ENCODE measurements at places on chromosomes 6 and 20. TPM values are rescaled to one million over a fixed set of nuclear protein-coding genes. Genes with fewer than 3 reads are reported as not detected.
A peak's percentile ranks its signal among the peaks of the same experiment; 100 is the strongest.

The RHAG gene
- 1.2 TPM for polyA plus RNA-seq

The KCNK16 gene
- polyA plus RNA-seq, result not detected

- no peak for DNase-seq
These were observed 82.2 kb downstream of the CDYL start for GRCh38 chr6:4858194-4859015.

GRCh38 chr6:150767571-150768018 lies 97.9 kb upstream of the MTHFD1L start:
- DNase-seq, result no peak

The RAB44 gene
- polyA plus RNA-seq, result not detected

DNA sequence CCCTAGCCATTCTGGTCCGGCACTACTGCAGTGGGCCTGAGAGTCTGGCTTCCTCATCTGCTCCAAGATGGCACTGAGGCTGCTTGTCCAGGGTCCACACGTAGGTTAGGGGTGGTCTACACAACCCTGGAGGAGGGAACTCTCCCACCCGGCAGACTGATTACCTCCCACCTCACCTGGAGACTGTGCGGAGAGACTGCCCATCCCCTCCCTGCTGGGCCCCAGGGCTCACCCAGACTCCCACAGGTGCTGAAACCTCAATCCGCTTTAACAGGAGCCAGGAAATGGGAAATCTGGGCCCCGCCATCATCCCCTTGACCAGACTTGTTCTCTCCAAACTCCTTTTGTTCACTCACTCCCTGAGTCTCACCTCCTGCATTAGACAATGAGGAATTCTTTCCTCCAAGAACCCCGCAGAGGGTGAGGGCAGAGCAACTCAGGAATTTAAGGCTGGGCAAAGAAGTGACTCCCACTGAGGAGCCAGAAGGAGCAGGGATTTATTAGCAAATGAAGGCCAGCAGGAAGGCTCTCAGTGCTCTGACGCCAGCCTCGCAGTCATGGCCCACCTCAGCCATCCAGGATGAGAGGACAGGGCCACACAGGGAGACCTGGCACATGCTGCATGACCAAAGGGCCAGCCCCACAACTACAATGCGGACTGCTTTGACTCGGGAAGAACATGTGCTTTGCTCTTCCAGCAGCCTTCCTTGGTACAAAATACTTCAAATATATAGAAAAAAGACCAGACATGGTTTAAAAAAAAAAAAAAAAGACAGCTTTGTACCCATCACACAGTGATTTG lies 53.0 kb downstream of the CDK5RAP1 start:
- DNase-seq, result no peak

DNA sequence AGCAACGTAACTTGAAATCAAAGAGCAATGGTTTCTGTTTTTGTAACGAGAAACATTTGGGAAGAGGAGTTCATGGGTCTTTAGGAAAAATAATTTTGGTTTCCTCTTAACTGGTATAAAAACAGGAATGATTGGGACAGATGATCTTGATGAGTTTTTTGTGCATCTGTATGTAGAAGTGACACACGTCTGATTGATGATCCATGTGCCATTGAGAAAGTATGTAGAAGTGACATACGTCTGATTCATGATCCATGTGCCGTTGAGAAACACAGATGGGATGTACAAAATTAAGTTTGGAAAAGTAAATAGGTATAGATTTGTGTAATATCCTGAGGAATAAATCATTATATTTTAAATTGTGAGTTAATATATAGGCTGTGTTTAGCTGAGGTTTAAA lies 2.1 kb downstream of the KIAA1586 start:
- no peak for DNase-seq

The TPX2 gene
- 47.5 TPM for polyA plus RNA-seq

The HLA-DOA gene
- polyA plus RNA-seq, result 5.3 TPM

DNA sequence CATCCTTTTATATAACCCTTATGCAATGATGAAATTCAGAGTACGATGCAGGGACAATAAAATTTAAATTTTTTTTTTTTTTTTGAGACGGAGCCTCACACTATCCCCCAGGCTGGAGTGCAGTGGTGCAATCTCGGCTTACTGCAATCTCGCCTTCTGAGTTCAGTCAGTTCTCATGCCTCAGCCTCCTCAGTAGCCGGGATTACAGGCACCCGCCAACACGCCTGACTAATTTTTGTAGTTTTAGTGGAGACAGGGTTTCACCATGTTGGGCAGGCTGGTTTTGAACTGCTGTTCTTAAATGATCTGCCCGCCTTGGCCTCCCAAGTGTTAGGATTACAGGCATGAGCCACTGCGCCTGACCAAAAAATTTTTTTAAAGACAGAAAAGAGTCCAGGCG lies 15.2 kb downstream of the MTO1 start:
- DNase-seq, result no peak

The SLC17A2 gene
- polyA plus RNA-seq, result 0.46 TPM

DNA sequence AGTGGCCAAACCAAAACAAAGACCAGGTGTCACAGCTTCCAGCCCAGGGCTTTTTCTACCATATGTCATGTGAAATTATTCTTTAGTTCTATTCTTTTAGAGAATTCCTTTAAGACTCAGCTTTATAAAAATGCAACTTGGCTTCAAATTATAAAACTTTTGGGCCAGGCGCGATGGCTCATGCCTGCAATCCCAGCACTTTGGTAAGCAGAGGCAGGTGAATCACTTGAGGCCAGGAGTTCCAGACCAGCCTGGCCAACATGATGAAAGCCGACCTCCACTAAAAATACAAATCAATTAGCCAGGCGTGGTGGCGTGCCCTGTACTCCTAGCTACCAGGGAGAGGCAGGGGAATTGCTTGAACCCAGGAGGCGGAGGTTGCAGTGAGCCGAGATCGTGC lies 210.3 kb upstream of the ARG1 start:
- DNase-seq, result no peak

The RSPH4A gene
- 2.9 TPM for polyA plus RNA-seq

- no peak for DNase-seq
These were observed 21.2 kb downstream of the HECA start for GRCh38 chr6:139156102-139156501.

- DNase-seq, result no peak
These were observed 7.7 kb downstream of the CDH4 start for GRCh38 chr20:61259741-61260140.

The MPC1 gene
- polyA plus RNA-seq, result 92.9 TPM

The SLC22A7 gene
- 0.95 TPM for polyA plus RNA-seq

DNA sequence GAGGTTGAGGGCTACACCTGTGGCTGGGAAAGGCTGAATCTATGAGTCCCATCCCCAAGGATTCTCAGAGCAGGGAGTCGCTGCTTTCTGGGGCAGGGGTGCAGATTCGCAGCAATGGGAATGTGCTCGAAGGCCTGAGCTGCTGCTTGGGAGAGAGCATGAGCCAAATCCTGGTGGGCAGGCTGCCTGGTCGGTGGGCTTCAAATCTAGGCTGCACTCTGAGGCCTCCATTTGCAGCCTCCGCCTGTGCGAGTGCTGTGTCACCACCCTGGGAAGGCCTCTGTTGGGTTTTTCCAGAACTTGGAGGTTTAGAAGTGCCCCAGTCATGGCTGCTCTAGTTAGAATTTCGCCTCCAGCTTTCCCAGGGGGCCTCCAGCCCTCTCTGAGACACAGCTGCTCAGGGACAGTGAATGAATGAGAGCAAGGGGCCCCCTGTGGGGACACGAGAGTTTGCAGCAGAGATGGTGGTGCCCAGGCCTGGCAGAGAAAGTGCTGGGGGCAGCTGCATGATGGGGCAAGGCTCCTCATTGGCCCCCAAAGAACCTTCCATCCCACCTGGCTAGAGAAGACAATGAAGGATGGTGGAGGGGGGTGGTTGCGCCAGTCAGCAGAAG lies 31.1 kb upstream of the RNF24 start:
- no peak for DNase-seq

The WFDC5 gene
- not detected for polyA plus RNA-seq

- DNase-seq, result no peak
These were observed 174.6 kb downstream of the ZDHHC14 start for GRCh38 chr6:157555455-157556143.

GRCh38 chr20:9130521-9130920 lies 61.6 kb downstream of the PLCB4 start:
- DNase-seq, result peak; percentile 35

DNA sequence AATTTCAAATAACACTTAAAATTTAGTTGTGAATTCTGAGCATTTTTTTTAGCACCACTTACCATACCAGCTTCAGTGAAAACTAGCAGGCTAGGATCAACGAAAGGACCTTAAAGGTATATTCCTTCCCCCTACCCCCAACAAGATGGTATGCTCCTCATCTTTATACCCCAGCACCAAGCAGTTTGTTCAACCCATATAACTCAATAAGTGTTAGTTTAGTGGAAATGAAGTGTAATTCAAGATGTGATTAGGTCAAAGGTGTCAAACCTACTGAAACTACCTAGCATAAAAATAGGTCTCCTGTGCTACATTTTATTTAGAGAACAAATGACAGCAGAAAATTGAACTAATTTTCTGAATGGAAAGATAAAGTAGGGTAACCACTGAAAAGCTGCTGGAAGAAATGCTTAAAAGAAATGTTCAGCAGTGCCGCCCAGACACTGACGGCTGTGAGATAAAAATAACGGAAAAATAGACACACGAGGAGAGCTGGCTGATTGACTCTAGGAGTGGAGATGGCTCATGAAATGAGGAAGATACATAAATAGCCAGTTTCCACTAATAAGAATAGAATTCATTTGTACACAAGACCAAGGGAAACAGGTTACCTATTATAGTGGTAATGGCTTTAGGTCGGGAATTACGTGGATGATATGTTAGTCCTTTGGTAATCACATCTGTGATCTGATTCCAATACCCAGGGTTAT lies 94.8 kb downstream of the IPCEF1 start:
- no peak for DNase-seq

GRCh38 chr20:47221036-47221625 lies 135.4 kb downstream of the ZMYND8 start:
- no peak for DNase-seq

All from right renal pelvis (tissue), 4 donors.